ENCODE measurements at places on chromosomes 1 and 21.
A peak's percentile ranks its signal among the peaks of the same experiment; 100 is the strongest.

DNA sequence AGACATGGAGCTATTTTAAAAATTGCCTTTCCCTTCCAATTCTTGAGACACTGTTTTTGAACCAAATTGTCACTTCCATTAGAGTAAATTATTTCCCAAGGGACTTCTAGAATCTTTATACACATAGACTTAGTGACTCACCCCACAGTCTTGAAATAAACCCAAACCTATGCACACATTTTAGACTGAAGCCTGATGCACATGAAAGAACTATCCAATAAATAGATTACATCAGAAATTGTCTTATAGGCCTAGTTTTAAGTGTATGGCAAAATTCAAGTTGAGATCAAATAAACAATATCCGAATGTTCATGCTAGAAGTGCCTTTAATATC is 32.2 kb upstream of the ZNF326 start:
- peak; percentile 29 for DNase-seq

DNA sequence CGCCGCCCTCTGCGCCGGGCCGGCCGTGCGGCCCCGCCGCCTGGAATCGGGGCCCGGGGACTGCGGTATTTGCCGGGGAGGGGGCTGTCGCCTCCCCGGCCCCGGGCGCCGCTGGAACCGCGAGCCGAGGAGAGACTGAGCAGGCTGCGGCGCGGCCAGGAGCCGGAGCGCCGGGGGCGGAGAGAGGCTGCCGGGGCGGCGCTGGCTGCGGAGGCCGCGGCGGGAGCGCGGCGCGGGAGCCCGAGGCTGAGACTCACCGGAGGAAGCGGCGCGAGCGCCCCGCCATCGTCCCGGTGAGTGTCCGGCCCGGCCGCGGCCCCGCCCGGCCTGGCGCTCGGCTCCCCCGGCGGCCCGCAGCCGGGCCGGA is 746 bp downstream of the DYRK1A start:
- DNase-seq: no peak

GRCh38 chr1:64490213-64490818 is 20.4 kb downstream of the CACHD1 start:
- DNase-seq: no peak

DNA sequence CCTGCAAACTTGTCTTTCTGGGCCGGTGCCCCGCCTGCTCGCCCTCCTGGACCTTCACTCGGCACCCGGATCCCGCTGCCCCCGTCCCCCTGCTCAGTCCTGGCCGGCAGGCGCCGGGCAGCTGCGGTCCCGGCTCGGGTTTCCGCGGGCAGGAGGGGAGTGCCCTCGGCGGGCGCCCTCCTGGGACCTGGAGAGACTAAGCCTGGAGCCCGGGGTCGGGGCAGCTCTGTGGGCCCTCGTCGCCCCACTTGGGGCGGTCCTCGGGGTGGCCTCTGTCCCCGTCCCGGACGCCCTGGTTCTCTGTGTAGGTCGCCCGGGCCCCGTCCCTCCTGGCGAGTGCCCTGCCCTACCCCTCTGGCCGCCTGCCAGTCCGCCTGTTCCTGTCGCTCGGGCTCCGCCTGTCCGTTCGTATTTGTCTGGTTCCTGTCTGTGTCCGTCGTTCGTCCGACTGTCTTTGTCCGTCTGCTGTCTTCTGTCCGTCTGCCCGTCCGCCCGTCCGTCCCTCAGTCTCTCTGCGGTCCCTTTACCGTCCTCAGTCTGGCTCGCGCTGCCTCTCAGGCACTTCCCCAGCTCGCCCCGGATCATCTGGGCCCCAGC is 490 bp downstream of the SERINC2 start:
- peak; percentile 42 for DNase-seq

GRCh38 chr1:230626232-230626631 is 16.0 kb upstream of the COG2 start:
- DNase-seq: no peak

- DNase-seq: no peak
Observed at GRCh38 chr1:4792565-4792964, 138.2 kb downstream of the AJAP1 start.

DNA sequence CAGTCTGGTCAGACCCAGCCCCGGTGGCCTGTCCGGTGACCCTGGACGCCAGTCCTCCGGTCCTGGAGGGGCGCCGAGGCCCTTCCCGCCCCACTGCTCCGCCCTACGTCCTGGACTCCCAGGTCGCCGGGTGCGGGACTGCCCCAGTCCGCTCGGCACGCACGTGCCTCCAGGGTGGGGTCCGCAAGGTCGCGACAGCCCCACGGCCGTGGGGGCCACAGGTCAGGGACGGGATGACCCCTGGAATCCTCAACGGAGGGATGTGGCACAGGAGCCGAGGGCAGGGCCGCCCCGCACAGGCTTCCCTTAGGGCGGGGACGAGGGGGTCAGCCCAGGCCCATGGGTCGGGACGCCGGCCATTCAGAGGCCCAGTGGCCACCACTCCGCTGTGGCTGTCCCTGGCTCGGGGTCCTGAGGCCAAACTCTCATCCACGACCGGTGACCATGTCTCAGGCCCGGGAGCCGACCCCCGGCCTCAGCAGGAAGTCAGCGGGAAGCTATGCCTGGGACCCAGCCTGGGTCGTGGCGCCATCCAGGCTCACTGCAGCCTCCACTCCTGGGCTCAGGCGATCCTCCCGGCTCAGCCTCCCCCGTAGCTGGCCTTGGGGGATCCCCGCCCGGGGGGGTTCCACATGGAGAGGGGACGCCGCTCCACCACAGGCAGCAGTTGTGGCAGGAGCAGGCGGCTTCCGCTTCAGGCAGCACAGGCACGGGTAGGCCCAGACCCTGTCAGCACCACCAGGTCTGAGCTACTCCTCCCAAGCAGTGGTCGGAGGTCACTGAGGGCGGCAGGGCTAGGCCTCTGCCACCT is 599 bp upstream of the TMEM240 start:
- no peak for DNase-seq

DNA sequence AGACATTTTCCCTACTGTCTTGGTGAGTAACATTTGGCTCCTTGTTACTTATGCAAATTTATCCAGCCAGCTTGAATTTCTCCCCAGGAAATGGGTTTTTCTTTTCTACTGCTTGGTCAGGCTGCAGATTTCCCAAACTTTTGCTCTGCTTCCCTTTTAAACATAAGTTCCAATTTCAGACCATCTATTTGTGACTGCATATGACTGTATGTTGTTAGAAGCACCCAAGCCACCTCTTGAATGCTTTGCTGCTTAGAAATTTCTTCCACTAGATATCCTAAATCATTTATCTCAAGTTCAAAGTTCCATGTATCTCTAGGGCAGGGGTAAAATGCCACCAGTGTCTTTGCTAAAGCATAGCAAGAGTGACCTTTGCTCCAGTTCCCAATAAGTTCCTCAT is 32.3 kb upstream of the CITED4 start:
- DNase-seq: no peak

DNA sequence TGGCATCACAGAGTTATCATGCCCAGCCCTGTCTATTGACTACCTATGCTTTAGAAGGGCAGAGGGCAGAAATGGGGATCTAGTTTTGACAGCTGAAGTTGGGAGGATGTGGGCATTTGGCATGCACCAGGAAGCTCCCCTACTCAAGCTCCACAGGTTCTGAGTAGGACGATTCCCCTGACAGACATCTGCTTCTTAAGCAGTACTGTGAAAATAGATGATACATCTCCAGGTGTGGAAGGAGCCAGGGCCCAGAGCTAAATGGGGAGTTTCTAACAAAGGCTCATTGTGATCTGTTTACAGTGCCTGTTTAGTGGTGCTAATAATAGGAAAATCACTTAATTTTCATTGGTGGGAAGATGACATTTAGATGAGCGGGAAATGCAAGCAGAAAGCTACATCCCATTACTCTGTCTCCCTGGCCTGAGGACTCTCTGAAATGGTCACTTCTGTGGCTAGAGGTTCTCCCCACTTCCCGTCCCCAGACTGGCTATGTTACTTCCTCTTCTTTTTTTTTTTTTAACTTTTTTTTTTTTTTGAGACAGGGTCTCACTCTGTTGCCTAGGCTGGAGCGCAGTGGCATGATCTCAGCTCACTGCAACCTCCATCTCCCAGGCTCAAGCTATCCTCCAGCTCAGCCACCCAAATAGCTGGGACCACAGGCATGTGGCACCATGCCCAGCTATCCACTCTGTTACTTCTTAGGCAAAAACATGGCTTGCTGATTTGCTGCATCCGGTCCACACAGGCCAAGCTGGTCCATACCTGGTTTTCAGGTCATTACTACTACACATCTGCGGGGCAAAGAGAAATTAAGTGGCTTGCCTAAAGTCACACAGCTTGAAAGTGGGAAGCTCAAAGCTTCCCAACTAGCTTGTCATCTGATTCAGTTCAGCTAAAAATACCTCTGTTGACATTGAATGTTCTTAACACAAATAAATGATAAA is 23.2 kb upstream of the CNIH3 start:
- DNase-seq: peak; percentile 88

DNA sequence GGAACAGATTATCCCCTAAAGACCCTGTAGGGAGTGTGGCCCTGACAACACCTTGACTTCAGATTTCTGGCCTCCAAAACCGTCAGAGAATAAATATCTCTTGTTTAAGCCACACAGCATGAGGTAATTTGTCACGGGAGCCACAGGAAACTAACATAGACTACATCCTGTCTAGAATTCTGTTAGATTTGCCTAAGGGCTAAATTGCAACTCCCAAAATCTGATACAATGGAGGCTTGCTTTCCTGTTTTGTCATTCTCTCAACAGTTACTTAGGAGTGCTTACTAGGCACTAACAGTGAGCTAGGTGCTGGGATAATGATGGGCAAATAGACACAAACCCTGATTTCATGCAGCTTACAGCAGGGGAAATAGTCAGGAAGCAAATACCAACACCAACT is 141.6 kb downstream of the MIS18A start:
- DNase-seq: no peak

DNA sequence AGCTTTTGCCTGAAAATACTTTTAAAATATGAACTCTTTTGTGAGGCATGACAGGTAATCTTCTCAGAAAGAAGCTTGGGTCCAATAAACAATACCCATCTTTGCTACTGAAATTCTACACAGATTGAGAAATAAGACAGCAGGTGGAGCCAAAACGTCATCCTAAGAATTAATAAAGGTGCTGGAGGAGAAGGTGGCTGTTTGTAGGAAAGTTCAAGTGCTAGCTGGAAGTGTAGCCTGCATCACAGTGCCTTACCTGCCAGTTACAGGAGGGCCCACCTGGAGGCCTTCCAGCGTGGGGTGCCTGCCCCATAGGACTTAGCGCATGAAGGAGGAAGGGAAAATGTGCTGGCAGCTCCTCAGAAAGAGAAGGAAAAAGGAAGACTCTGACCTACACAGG is 93.7 kb downstream of the TTC3 start:
- no peak for DNase-seq

DNA sequence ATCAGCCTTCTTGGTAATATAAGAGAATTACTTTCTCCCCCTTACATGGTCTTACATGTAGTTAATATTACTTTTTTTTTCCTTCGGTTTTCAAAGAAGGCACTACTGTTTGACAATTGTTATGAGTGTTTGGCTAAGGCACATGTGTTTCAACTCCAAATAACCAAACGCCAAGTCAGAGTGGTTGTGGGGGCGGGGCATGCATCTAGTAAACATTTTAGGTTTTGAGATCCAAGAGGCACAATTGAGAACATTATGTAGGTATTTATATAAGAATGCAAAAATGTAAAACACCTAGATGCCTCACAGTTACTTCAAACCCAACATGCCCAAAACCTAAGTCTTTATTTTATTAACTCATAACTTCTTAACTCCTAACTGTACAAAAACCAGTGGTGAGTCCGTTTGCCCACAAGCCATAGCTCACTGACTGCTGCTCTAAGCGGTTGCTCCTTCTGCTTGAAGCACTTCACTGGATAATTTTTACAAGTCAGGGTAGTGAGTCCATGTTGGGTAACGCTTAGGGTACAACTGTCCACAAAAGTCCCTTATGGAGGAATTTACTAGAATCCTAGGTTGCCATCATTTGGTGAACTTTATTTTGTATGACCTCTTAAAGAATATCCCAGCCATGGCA is 189.9 kb downstream of the HUNK start:
- no peak for DNase-seq

DNA sequence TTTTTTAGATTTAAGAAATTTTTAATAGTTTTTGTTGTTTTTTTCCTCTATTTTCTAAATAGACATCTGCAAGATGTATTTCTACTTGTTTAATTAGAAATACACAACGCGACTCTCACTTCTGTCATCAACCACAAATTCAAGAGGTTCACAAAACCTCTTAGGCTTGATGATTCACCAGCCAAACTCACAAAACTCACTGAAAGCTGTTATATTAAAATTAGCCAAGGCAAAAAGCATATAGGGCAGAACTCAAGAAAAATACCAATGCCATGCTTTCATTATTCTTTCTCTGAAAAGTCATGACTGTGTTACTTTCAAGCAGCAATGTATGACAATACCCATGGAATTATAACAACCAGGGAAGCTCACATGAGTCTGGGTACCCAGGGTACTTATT is 487.0 kb upstream of the RGS18 start:
- DNase-seq: no peak

DNA sequence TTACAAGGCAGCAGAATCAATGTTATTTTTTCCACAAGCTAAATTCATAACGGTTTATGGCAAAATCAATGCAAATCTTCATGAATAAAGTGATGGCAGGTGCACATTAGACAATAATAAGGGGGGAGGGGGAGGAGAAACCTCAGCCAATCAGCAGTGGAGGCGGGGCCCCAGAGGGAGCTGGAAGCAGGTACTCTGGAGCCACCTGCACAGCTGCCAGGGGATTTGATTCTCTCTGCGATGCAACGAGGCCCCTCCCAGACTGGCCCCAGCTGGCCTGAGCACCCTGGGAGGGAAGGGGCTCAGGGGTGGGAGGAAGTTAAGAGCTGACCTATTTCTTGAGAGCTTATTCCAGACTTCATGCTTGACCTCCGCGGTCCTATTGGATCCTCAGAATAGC is 127.8 kb upstream of the IGSF21 start:
- no peak for DNase-seq

DNA sequence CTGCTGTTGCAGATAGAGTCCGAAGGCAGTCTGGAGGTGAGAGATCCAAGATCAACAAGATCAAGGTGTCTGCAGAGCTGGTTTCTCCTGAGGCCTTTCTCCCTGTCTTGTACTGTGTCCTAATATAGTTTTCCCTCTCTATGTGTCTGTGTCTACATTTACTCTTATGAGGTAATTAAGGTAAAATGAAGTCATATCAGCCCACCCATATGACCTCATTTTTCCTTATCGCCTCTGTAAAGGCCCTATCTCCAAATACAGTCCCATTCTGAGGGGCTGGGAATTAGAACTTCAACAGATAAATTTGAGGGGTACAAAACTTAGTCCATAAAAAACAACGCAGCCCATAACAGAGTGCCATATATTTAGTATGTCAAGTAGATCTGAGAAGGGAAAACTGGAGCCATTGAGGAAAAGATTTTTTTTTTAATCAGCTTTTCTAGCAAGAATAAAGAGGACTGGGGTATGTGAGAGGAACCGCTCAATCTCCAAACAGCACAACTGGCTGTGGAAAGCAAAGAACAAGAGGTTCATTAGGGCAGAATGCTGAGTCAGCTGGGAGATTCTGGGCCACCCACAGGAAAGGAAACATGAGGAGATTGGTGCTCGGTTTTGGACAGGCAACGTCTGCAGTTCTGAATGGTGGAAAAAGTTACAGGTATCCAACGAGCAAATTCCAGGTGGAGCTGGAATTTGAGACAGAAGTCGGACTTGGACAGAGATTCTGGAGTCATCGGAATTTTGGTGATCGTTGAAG is 65.7 kb downstream of the MAP3K21 start:
- DNase-seq: no peak

All from fibroblast of villous mesenchyme (primary cell).